RPMI7951 (cell line): ENCODE measurements at places on chromosomes 12 and 14. TPM values are rescaled to one million over a fixed set of nuclear protein-coding genes. Genes with fewer than 3 reads are reported as not detected.

ADCK1 gene
- total RNA-seq = 2.3 and 2.4 TPM in 2 replicates

AICDA gene
- not detected in 2 replicates for total RNA-seq

DENND5B gene
- total RNA-seq = 9.3 and 13.5 TPM in 2 replicates

CMA1 gene
- not detected in 2 replicates for total RNA-seq

RAB15 gene
- total RNA-seq = 3.4 and 4.3 TPM in 2 replicates

POTEG gene
- 0.29 TPM in 1 of 2 replicates, not detected in the other for total RNA-seq

CDH24 gene
- 6.7 and 8.3 TPM in 2 replicates for total RNA-seq
